ENCODE measurements at places on chromosomes 5 and 9. TPM values are rescaled to one million over a fixed set of nuclear protein-coding genes. Genes with fewer than 3 reads are reported as not detected.

GRCh38 chr5:149932445-149933350 is 11.9 kb downstream of the PDE6A start:
- no peak for DNase-seq

The CER1 gene
- total RNA-seq: not detected

GRCh38 chr5:122402955-122403685 is 91.1 kb downstream of the SNCAIP start:
- DNase-seq: no peak

The C9orf153 gene
- not detected for total RNA-seq

DNA sequence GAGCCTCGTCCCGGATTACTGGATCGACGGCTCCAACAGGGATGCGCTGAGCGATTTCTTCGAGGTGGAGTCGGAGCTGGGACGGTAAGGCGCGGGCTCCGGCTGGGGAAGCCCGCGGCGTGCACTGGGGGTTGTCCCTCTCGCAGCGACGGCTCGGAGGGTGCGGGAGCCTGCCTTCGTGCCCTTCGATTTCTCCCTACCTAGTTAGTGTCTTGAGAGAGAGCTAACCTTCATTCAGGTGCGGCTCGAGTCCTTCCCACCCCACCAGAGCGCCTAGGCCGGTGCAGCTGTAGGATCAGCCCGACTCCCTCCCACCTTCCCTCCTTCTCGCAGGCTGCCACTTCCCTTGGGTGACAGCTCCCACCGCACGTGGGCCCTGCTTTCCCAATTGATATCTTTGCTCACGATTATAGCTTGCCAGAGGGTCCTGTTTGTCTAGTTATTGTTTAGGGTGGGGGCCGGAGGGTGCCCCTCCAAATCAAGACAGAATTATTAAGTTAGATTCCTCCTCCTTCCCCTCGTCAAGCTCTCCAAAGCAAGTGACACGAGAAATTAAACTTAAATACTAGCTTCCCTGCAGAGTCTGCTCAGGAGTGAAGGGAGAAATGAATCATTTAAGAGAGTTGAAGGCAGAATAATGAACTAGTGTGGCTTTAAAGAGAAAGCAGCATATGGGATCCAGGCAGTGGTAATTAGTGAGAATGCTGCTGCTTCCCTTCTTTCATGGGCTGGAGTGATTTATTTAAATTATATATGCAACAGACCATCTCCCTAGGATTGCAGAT is 569 bp downstream of the CAMK4 start:
- peak; percentile 5 for DNase-seq

DNA sequence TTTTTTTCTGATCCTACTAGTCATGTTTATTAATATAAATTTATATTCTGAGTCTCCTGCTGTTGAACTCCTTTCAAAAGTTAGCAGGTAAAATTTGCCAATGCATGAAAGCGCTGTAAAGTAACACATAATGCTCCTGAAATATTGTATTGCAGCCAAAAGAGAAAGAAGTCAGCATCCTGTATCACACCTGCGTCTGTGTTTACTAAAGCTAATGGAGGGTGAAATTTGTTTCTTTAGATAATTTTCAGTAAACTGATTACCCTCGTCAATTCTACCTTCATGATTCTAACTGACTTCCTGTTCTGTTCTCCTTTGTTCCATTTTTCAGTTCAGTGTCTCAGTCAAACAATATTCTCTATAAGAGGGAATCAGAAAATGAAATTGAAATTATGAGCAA is 415.4 kb downstream of the CDH9 start:
- no peak for DNase-seq

- DNase-seq: no peak
Observed at GRCh38 chr5:63043792-63044191, 465.2 kb downstream of the LRRC70 start.

Data from tongue (tissue), 3 donors.